ENCODE measurements at places on chromosomes 2 and 18. TPM values are rescaled to one million over a fixed set of nuclear protein-coding genes. Genes with fewer than 3 reads are reported as not detected.

The REG3A gene
- polyA plus RNA-seq: not detected

The QPCT gene
- polyA plus RNA-seq: 74.2 TPM

The SLC9A4 gene
- polyA plus RNA-seq: not detected

The KLHL41 gene
- polyA plus RNA-seq: 0.29 TPM

The POTEJ gene
- polyA plus RNA-seq: not detected

The REEP1 gene
- 12.1 TPM for polyA plus RNA-seq

The VWC2L gene
- 0.29 TPM for polyA plus RNA-seq

The PLCL1 gene
- 5.7 TPM for polyA plus RNA-seq

The MAB21L4 gene
- polyA plus RNA-seq: 0.22 TPM

The KCNF1 gene
- 18.1 TPM for polyA plus RNA-seq

The CFC1 gene
- 3.1 TPM for polyA plus RNA-seq

The ALKAL2 gene
- polyA plus RNA-seq: not detected

The PROKR1 gene
- not detected for polyA plus RNA-seq

The UGT1A3 gene
- not detected for polyA plus RNA-seq

The ANKRD30B gene
- not detected for polyA plus RNA-seq

The RAPH1 gene
- 7.3 TPM for polyA plus RNA-seq

The SLC38A11 gene
- 1.7 TPM for polyA plus RNA-seq

The CGREF1 gene
- polyA plus RNA-seq: 8.4 TPM

The UBE2E3 gene
- polyA plus RNA-seq: 160 TPM

The TRABD2A gene
- 0.90 TPM for polyA plus RNA-seq

The EMX1 gene
- 9.1 TPM for polyA plus RNA-seq

The REG1B gene
- polyA plus RNA-seq: not detected

The MOB4 gene
- 8.0 TPM for polyA plus RNA-seq

The VAMP5 gene
- polyA plus RNA-seq: 37.0 TPM

The LYG2 gene
- not detected for polyA plus RNA-seq
